GM18507 (cell line): ENCODE measurements at places on chromosomes 3 and 15.
A peak's percentile ranks its signal among the peaks of the same experiment; 100 is the strongest.

DNA sequence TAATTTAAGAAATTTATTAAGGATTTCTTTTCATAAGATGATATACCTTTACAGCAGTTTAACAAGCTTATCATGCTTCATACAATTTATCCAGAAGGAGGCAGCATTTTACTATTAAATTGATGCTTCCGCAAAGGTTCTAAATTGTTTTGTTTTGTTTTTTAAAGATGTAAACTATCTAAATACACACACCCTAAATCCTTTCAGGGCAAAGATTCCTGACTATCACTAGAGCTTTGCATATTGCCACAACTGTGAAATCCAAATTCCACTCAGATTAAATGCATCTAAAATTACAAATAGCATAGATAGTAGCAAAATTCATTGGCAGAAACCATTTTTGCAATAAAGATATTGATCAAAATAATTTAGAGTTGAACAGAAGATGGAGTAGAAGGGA is 44.5 kb upstream of the CCNL1 start:
- no peak for DNase-seq

GRCh38 chr15:60264566-60264965 is 133.2 kb downstream of the ANXA2 start:
- DNase-seq = no peak

DNA sequence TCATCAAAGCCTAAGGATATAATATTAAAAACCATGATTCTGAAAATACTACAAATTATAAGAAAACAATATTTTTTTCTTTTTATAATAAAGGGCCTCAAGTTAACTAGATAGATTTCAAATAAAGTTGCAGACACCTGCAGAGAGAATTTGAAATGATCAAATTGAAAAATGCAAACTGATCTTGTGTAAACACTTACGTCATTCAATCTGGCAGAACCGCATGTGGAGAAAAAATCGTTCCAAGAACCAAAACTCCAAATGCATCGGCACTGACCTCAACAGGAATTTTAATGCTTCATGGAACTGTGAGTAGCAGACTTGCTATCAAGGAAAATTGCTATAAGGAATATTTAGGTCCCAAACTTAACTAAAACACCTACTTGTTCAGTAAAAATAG is 17.2 kb downstream of the CPA3 start:
- no peak for DNase-seq

DNA sequence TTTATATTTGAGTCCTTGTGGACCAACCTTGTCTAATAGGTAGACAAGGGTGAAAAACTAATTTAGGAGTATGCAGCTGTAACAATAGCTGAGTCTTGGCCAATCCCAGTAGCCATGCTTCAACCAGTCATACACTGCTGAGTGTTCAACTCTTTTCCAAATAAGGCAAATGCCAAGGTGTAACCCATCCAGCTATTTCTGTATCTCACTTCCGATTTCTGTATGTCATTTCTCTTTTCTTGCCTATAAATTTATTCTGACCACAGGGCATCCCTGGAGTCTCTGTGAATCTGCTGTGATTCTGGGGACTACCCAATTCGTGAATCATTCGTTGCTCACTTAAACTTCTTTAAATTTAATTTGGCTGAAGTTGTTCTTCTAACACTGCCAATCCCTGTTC is 93.2 kb downstream of the MAGI1 start:
- DNase-seq = no peak

- no peak for DNase-seq
These were observed 15.0 kb downstream of the DENND4A start for GRCh38 chr15:65777053-65777452.

DNA sequence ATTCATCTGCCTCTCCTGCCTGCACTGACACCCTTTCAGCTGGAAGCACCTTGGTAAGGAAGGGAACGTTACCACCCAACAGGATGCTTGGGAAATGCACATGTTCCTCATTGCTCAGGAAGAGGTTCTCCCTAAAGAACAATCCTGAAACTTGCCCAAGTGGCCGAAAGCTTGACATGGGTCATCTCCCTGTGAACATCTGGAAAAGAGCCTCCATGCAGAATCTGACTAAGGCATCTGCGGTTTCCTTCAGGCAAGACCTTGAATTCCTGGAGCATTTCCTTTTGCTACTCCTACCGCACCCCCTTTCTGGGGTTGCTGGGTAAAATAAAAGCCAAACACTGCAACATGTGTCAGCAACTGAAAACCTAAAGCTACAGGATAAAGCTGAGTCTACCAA is 68.7 kb upstream of the SNRK start:
- no peak for DNase-seq

DNA sequence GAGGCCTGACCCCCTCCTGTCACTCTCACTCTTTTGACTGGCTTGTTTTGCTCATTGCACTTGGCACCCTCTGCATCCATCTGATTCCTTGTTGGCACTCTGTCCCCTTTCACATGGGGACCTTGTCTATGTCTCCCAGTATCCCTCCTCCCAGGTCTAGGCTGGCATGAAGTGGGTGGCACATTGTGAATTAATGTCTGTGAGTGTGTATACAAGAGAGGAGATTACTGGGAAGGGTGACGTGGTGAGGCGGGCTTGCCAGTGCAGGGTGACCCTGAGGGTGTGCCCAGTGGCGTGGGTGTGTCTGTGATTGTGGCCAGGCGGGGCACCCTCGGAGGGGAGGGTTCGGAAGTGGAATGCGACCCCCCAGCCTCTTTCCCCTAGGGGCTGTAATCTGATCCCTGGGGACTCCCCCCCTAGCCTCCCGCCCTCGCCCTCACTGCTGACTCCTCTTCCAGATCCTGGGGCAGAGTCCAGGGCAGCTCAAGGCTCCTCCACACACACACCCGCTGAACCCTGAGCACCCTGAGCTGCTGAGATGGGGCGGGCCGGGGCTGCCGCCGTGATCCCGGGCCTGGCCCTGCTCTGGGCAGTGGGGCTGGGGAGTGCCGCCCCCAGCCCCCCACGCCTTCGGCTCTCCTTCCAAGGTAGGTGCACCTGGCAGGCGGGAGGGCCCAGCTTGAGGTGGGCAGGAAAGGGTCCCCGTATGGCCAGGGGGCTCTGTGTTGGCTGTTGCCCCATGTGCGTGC is at the start of gene SEMA3B:
Gene SEMA3B, plus strand, starts transcription at position 445 of the 749 bp plus-strand sequence. Its CDS starts 94 bp downstream, at position 539.
- no peak for DNase-seq

- no peak for DNase-seq
These were observed 8.9 kb upstream of the RPS27L start for GRCh38 chr15:63166219-63166618.

DNA sequence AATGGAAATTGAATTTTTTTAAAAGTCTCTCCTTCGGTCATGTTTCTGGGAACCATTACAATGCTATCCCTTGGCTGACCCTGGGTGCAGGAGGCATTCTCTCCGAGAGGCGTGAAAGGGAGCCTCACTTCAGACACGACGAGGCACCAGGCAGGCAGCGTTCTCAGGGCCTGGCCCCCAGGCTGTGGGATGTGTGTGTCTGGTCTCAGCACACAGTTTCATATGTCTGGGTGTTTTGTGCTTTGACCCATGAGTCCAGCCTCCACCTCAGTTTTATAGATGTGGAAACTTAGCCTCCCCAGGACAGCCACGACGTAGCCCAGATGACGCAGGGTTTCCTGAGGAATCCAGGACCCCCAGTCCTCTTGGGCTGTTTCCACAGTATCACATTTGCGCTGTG is 34.0 kb downstream of the FGD5 start:
- DNase-seq = no peak

- DNase-seq = peak; percentile 33
These were observed 62.7 kb upstream of the ZNF148 start for GRCh38 chr3:125437631-125438435.

DNA sequence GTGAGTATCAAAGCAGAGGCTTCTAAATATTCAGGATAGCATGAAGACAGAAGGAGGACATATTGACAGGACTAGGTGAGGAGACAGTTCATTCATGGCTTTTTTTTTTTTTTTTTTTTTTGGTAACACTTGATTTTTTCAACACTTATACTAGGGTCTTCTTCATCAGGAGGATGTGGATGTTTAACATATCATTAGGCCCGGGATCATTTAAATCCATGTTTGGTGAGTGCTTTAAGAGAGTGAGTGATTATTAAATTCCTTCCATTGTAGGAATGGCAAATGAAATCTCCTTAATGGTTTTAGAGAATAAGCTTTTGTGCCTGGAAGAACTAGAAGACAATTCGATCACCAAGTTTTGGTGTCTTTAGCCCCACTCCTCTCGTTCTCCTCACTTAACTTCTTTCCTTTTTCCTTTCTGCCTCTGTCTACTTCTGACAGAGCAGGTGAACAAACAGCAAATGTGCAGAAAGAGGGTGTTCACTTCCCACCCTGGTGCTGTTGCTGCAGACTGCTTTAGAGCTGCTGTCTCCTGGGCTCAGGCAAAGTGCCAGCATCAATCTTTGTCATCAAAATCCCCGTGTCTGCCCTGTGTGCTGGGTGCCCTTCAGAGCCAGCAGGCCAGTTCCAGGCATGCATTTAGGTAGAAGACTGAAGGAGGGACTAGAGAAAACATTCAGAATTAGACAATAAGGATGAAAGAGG is 35.6 kb upstream of the RAB11A start:
- no peak for DNase-seq

GRCh38 chr3:23830869-23831484 is 25.2 kb downstream of the UBE2E1 start:
- DNase-seq = peak; percentile 60

DNA sequence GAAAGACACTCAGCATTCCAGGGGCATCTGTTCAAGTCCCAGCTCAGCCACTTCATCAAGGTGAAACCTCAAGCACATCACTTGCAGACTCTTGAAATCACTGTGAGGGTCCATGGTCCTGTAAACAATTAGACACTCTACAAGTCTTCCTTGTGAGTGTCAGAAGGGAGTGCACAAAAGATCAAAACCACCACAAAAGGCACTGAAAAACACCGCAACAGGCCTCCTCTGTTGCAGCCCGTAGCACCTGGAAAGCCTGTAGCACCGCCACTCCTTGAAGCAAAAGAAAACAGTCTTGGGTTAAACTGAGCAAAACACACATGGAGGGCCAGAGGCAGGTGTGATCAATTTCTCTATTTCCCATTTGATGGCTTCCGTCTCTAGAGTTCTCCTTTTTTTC is 63.8 kb upstream of the SNRK start:
- no peak for DNase-seq

DNA sequence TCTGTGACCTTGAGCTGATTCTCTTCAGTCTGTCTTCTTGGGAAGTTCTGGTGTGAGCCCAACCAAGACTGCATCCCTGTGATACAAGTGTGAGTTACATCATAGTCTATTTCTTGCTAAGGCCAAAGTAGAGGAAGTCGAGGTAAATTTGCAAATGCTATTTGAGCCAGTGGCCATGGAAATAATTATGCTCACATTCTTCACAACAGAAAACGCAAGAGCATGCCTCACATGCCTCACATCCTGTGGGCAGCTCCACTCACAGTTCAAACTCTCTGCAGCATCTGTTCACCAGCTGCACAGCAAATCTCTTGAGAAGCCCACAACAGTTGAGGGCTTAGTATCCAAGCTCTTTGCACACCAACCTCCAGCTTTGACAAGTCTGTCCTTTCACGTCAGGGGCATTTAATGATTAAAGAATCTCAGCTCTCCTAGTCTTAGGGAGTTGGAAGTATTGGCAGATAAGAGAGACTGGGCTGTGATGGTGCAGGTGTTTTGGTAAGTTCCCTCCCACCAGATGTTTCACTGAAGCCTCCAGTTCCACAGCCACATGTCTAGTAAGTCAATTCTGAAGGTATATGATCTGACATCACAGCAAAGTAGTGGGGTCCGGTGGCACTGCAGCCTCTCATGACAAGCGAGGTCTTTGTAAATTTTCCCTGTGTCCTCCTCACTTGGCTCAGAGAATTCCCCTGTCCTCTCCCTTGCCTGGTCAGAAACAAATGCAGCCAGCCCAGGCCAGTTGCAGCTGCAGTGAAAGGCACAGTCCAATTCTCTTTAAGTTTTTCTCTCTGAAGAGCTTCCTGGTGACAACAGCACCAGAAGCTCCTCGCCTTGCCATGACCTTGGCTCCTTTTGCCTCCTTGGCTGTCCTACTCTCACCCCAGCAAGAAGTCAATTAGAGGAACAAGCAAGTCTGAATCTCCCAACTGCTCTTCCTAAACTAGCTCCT is 166.1 kb downstream of the SSR3 start:
- DNase-seq = no peak

- no peak for DNase-seq
These were observed 49.8 kb downstream of the RUBCN start for GRCh38 chr3:197686899-197687298.

DNA sequence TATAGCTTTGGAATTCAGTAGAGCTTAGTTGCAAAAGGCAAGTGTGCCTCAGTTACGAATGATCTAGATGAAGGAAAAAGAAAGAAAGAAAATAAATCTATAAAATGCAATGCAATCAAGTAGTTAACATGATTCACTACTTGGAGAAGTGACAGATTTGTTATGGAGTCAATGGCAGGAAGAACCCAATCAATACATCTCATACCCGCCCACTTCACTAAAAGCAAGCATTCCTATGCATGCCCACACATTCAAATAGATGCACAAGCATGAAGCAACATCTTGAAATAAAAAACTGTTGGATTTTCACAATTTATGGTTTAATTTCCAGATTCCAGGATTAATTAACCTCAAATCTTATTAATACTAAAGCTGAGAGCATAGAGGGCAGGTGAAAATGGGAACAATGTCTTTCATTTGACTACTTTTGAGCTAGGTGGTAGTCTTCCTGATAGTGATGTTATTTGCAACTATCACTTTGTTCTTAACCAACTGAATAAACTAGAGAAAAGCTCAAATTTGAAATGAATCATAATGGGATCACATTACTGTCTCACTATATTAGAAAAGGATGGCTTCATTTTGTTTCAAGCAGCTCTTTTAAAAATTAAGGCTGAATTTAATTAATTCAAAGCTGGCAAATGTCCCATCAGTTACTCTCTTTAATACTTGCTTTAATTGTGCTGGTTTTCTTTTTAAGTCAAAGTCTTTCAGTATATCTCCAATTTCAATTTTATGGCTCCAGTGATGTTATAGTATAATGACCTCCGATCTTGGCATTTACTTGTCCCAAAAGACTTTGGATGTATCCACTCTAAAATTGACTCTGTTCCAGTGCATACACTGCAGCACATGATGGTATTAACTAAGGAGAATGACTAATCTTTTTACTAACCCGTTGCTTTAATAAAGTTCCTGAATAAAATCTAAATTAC is 46.7 kb upstream of the CCDC50 start:
- DNase-seq = no peak

DNA sequence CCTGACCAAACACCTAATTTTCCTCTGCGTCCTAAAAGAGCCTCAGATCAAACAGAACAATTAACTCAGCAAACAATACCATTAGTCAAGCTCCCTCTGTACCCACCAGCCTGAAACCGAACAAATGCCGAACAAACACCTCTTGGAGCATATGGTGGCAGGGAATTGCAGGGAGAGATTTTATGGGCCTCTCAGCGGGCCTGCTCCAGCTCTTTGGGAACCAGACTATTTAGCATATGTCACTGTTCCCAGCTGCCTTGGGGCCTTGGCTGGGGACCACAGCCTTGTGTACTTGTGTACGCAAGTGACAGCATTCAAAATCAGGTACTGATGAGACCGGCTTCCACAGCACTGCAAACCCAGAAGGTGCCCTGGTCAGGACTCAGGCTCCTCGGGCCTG is 388.8 kb upstream of the PPP2R3A start:
- no peak for DNase-seq

GRCh38 chr3:143736205-143736997 is 111.9 kb downstream of the SLC9A9 start:
- no peak for DNase-seq
